ENCODE measurements at places on chromosomes 1 and 21.

- DNase-seq, result no peak
These were observed at the start of gene FMOD for GRCh38 chr1:203351037-203351625. FMOD (minus strand) TSS chr1:203351122; CDS start chr1:203348270, 2,852 bp downstream.

- no peak for DNase-seq
These were observed 171.5 kb downstream of the AJAP1 start for GRCh38 chr1:4825800-4826450.

DNA sequence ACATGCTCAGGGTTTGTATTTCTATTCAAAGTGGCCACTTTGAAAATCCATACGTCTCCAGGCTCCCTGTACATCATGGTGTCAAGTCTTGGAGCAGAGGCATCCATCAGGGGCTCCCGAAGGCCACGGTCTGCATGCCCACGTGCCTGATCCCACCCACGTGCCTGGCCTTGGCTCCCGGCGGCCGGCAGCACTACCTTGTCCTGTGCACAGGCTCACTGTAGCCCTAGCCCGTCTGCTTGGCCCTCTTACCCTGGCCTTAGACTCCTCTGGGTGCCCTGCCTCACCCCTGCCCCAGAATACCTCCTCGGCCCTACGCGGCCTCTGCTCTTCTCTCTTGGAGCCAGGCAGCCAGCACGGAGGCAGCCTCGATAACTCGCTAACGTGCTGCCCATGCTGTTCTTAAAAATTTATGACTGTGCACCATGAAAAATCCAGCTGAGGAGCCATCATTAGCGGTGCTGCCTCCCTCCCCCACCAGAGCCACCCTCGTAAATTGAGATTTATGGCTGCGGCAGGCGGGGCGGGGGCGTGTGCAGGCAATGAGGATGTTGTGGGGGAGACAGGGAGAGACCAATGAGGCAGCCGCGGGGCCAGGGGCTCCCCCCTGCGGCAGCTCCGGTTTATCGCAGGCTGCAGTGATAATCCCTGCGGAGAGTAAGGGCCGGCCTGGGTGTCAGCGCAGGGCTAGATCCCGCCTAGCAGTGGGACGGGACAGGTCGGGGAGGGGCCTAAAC, 24.6 kb downstream of the DMAP1 start:
- no peak for DNase-seq

DNA sequence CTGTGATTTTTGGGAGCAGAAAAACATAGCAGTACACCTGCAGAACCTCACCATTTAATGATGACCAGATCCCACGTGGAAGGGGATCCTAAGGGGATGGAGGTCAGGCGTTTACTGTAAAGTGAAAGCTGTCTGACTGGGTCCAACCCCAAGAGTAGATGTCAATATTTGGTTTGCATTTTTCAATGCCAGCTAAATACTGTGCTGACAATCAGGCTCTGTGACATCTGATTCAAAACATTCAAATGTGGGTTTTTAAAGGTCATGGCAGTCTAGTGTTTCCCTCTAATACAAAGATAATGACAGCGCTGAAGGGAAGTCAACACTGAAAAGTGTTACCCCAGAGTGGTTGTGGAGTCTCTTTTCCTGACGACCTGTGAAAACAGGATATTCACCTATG, 68.1 kb downstream of the SPAG17 start:
- DNase-seq, result no peak

DNA sequence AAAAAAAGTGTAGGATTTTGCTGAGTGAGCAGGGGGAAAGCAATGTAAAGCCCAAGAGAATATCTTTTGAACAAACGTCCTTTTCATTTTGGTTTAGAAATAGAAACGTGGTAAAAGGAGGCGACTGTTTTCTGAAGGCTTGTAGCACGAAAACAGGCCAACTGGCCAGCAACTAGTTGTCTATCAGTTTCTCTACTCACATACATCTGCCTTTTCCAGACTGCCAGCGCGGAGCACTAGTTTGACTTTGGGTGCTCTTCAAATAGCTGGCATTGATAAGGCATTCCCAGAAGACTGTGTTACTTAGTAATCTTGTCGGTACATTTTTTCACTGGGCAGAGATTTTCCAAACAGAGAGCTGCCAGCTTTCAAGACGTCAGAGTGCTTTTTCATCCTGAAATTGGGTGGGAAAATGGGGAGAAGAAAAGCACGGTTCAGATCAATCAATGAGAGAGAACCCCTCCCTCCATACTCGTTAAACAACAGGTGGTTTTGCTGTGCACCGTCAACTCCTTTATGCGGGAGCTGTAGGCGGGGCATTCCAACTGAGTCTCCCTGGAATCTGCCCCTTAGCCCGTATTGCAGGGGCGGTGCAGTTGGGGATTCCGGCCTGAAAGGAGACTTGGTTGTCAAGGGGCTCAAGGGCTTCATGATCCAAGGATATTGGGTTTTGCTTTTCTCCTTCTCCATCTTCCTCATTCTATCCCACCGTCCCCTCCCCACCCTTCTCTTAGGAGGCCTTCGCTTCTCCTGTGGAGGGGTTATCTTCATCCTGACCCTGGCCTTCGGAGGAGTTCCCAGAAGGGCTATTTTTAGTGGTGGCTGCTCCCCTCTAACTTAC, 884 bp upstream of the LRRC8C start:
- DNase-seq, result no peak

DNA sequence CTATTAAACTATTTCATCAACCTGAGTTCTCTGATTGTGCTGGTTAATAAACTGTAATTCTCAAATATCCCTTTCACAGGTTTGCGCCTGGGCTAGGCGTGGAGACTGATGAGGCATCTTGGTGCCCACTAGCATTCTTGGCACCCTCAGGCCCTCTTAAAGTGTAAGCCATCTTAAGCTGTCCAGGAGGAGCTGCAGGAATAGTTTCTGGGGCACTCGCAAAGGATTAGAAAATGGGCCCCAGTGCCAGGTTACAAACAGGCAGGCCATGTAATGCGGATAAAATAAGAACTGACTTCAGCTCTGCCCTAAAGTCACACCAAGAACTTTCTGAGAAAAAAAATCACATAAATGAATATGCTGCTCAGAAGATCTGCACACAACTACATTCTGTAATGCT, 1.1 kb downstream of the CASQ2 start:
- no peak for DNase-seq

GRCh38 chr1:37647281-37647680, 12.6 kb upstream of the RSPO1 start:
- no peak for DNase-seq

DNA sequence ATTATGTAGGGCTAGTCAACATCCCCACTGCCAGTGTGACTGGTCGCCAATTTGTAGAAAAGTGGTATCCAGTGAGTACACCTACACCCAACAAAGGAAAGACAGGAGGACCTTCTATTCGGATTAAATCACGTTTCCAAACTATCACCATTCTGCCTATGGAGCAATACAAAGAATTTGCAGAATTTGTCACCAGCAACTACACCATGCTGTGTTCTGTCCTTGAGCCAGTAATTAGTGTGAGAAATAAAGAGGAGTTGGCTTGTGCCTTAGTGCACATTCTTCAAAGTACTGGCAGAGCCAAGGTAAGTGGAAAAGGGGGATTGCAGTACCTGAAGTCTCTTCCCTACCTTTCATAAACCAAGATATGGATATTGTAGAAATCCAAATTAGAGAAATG, 53.8 kb downstream of the CLEC20A start:
- DNase-seq, result no peak

GRCh38 chr21:42122808-42123207, 51.7 kb downstream of the UMODL1 start:
- DNase-seq, result no peak

- DNase-seq, result no peak
These were observed 13.5 kb downstream of the SLC2A1 start for GRCh38 chr1:42945164-42945563.

GRCh38 chr1:59738591-59739015, 76.1 kb upstream of the HOOK1 start:
- DNase-seq, result no peak

- no peak for DNase-seq
These were observed 19.1 kb downstream of the ILDR2 start for GRCh38 chr1:166956057-166956850.

DNA sequence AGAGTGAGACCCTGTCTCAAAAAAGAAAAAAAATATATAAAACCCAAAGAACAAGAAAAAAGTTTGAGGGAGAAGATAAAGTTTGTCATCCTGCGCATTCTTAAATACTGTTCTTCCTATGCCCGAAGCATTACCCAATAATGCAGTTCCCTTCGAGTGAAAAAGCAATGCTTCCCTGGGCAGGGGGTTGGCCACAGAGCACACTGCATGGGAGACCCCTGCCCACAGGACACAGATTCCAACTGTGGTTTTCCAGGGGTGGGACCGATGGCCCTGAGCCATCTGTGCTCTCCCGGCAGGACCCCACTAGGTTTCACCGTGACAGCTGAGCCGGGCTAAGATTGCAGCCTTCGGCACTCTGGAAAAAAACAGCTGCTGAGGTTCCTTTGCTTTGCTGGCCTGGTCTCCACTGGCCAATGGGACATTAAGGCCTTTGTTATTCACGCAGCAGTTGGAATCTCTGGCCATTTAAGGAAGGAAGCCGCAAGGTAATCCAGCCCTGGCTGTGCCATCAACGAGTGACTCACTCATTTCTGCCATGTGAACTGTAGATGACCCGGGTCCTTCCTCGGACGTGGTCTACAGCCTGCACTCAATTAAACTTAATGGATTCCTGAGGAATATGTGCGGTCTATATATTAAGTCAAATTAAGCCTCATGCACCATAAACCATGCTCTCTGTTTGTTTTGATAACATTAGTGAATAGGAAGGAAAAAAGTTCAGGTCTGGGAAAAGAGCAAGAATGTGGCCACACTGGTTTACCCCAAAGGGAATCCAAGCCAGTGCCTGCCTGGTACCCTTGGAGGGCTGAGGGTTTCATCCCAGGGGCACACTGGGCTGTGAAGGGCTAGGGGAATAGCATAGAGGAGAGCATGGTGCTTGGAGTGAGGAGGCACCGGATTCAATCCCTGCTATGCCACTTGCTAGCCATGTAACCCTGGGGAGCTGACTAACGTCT, 163.2 kb downstream of the ZBTB18 start:
- no peak for DNase-seq

DNA sequence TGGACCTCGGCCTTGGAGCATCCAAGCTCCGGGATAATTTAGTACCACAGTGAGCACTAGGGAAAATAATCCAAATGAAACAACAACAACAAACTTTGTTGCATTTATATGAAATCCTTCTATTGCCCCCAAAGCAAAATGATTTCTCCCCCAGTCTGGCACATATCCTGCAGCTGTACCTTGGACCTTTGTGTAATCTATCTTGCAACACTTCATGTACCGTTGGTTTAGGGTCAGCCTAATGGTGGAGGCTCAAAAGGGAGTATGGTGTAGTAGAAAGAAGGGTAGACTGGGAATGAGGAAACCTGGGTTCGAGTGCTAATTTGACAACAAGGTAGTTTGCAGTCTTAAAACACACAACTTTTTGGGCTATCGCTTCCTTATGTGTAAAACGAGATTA, 12.1 kb downstream of the GREM2 start:
- no peak for DNase-seq

DNA sequence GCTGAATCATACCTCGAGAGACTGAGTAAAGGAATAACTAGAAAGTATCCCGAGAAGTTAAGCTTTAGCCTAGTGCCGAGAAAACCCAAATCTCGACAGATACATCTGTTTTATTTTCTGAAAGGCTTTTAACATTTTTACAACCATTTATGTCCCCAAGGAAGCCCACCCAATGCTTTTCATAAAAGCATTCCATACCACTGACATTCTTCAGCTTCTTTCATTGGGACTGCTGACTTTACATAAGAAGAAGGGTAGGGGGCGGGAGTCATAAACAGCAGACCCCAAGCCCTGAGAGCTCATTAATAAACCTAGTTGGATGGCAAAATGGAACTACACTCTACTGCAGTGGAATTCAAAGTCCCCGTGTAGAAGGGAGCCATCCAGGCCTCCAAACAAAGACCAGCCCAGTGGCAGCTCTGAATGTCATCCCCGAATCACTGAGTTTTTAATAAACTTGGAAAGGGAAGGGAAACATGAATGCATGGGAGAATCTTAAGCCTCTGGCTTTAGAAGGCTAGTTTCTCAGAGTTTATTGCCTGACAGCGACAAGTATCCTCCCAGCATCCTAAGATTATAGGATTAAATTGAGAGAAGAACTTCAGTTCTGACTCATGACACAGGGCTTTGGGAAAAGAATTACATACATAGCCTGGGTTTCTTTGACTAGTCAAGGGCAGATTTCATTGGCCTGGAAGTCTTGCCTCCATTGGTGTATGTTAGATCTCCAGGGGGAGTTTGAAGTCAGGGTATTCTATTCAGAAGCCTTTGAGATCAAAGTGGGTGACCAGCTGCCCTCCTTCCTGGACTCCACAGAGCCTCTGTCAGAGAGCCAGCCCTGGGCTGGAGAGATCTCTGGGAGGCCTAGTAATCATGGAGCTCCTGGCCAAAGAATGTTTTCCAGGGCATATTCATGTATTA, 3.7 kb downstream of the ATF3 start:
- no peak for DNase-seq

DNA sequence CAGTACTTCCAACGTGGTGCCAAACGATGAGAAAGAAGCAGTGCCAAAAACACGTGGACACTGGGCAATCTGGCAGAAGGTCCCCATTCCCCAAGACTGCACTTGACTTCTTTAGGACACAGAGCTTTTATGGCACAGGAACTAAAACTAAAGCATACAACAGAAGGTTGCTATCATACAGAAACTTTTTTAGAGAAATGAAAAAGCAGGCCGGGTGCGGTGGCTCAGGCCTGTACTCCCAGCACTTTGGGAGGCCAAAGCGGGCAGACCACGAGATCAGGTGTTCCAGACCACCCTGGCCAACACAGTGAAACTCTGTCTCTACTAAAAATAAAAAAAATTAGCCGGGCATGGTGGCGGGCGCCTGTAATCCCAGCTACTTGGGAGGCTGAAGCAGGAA, 43.0 kb downstream of the GNB1 start:
- no peak for DNase-seq

- no peak for DNase-seq
These were observed 10.1 kb upstream of the MATN1 start for GRCh38 chr1:30733493-30733892.

- no peak for DNase-seq
These were observed 57.4 kb downstream of the B3GALT5 start for GRCh38 chr21:39669976-39670661.

DNA sequence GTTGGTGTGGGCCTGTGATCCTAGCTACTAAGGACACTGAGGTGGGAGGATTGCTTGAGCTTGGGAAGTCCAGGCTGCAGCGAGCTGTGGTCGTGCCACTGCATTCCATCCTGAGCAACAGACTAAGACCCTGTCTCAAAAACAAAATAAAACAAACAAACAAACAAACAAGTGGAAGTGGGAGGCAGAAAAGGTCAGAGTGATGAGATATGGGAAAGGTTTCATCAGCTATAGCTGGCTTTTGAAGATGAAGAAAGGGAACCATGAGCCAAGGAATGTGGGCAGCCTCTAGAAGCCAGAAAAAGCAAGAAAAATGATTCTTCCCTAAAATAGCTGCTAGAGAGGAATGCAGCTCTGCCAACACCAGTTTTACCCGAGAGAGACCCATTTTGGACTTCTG, 10.6 kb upstream of the NUCKS1 start:
- DNase-seq, result no peak

- DNase-seq, result no peak
These were observed 12.4 kb downstream of the CFHR2 start for GRCh38 chr1:196955926-196956325.

- DNase-seq, result no peak
These were observed 46.5 kb downstream of the LUZP1 start for GRCh38 chr1:23122023-23122748.

Data from stimulated activated CD4-positive, alpha-beta T cell treated with anti-CD3 and anti-CD28 coated beads, Interleukin-1b, Interleukin-23, amount 100 ng/mL, for 1 hour (primary cell).